ENCODE measurements at places on chromosomes 12 and 14.

- no peak for DNase-seq
- no peaks in the 10 kb centered on the region for H3K4me1 ChIP-seq
- no peak overlapping the region for H3K4me3 ChIP-seq
- H3K27me3 ChIP-seq: peaks cover 16% of the 10 kb centered on the region
Measured at GRCh38 chr12:52418576-52419110, 12.5 kb upstream of the KRT82 start.

DNA sequence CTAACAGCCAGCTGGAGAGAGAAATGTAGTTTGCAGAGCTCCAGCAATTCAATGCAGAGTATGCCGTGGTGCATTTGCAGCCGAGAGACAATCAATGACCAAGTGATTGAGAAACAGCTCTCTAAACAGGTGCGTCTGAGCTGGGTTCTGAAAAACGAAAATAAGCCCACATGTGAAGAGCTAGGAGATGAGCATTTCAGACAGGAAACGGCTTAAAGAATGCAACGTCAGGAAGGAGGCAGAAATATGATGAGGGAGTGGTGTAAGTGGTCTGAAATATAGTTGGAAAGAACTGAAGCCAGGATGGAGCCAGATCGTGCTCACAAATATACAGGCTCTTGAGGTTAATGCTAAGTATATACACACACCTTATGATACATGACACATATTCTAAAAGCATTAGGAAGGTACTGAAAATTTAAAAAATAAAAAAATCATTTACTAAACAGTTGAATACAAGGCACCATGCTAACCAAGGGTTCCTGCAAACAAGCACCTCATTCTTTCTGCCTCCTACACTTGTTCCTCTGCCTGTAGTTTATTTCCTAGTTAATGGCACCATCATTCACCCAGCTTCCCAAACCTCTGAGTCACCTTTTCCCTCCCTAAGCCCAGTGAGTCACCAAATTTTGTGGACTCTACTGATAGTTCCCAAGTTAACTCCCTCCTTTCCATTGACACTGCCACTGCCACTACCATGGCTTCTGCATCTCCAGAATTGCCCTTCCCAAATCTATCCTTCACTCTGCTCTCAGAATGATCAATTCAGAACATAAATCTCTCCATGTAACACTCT, 2.3 kb upstream of the GARIN2 start:
- DNase-seq: peak; percentile 38
- peak overlapping the region; percentile 11 for H3K4me3 ChIP-seq
- H3K4me1 ChIP-seq: peaks cover 22% of the 10 kb centered on the region

- no peaks in the 10 kb centered on the region for H3K36me3 ChIP-seq
- no peak overlapping the region for H3K4me3 ChIP-seq
- H3K27me3 ChIP-seq: no peaks in the 10 kb centered on the region
- H3K4me1 ChIP-seq: no peaks in the 10 kb centered on the region
- H3K27ac ChIP-seq: no peak overlapping the region
Measured at GRCh38 chr12:99343960-99344359, 303.6 kb upstream of the GARIN6 start.

DNA sequence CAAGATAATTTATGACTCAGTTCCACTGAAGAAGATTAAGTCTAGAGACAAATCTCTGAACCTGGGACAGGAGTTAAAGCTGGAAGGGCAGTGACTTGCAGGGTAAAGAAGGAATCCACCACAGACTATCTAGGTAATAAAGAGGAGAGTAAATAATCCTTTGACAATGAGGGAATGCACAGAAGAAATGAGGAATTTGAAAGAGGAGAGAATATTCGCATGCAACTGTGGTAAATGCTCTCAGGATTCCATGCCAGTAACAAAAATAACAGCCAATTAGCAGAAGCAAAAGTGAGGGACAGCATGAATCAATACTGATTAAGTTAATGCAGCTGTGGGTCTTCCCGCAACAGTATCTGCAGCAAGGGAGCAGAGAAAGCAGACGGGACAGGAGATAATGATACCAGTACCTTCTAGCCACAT, 77.0 kb downstream of the KITLG start:
- DNase-seq: no peak
- no peaks in the 10 kb centered on the region for H3K27me3 ChIP-seq
- H3K4me1 ChIP-seq: no peaks in the 10 kb centered on the region
- H3K36me3 ChIP-seq: no peaks in the 10 kb centered on the region
- H3K27ac ChIP-seq: no peak overlapping the region

- 0 out of 3 replicates have a peak, but pooled peaks cover 3% of the 10 kb centered on the region for H3K27me3 ChIP-seq
- no peaks in the 10 kb centered on the region for H3K36me3 ChIP-seq
- no peaks in the 10 kb centered on the region for H3K4me1 ChIP-seq
Measured at GRCh38 chr14:52032204-52032801, 36.6 kb downstream of the NID2 start.

Measured in HepG2 (cell line).